Uterus (tissue), 4 donors: ENCODE measurements at places on chromosomes 1 and 21. TPM values are rescaled to one million over a fixed set of nuclear protein-coding genes. Genes with fewer than 3 reads are reported as not detected.

NR1I3 gene
- not detected for total RNA-seq

DNA sequence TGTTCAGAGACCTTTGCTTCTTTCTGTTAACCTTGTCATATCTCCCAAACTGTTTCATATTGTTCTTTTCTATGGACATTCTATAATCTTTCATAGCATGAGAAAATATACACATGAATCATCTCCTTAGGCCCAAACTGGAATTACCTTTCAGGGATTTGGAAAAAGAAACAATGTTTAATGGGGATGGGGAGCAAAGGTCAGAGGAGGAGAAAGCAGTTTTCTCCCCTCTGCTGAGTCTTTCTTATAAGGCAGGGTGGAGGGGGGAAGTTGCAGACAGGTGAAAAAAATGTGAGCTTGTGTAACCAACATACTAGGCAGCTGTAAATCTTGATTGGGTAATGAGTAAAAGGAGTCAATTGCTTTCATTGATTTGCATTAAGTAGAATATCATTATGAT is 164.1 kb downstream of the BRINP2 start:
- no peak overlapping the region for H3K27ac ChIP-seq
- H3K4me1 ChIP-seq = no peaks in the 10 kb centered on the region
- DNase-seq = no peak
- H3K36me3 ChIP-seq = no peaks in the 10 kb centered on the region
- H3K4me3 ChIP-seq = no peak overlapping the region
- no peaks in the 10 kb centered on the region for H3K27me3 ChIP-seq

GRCh38 chr1:83742446-83742845 is 256.5 kb downstream of the TTLL7 start:
- DNase-seq = no peak
- H3K27ac ChIP-seq = no peak overlapping the region
- no peaks in the 10 kb centered on the region for H3K4me1 ChIP-seq
- H3K36me3 ChIP-seq = no peaks in the 10 kb centered on the region

DNA sequence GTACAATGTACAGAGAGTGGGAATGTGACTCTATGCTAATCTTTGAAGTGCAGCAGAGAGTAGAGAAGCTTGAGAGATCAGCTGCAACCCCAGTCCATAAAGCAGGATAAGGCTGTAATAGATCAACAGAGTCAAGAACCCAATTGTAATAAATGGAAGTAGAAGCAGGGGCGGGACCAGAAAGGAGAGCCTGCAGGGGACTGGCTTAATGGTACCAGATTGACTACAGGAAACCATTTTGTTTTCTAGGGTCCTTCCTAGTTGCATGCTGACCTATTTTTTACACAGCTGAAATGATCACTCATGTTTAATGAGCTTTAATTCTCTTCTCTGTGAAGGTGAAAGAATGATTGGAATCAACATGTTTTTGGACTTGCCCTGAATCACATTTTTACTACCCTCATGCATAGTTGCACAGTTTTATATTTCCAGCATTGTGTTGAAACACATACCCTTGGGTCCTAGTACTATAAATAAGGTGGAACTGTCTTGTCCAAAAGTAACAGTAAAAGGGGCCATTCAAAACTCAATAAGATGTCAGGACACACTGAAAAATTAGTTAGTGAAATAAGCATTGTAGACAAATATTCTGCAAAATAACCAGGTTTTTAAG is 69.8 kb downstream of the GPR88 start:
- no peaks in the 10 kb centered on the region for H3K36me3 ChIP-seq
- H3K27ac ChIP-seq = no peak overlapping the region
- H3K4me3 ChIP-seq = no peak overlapping the region
- H3K4me1 ChIP-seq = no peaks in the 10 kb centered on the region
- H3K27me3 ChIP-seq = no peaks in the 10 kb centered on the region
